SK-N-DZ (cell line): ENCODE measurements at places on chromosomes 12 and 14.

DNA sequence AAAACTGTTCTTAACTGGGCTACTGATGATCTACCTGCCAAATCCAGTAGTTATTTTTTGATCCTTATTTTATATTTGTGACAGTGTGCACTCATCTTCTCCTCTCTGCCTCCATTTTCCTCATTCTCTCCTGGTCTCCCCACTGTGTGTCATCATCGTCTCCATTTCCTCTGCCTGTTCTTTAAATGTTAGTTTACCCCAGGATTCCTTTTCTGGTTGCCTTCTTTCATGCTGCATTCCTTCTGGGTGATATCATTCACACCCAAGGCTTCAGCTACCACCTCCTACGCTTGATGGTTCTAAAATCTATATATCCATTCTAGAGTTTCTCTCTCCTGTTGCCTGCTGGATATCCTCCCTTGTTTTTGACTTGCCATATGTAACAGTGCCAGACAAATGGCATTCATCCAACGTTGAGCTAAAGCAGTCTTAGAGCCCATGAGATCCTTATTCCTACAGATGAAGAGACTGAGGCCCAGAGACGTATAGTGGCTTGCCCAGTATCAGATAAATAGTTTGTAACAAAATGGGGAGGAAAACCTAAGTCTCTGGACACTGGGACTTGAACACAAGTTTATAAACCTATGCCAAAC lies 109.5 kb downstream of the DIP2B start:
- DNase-seq, result no peak

DNA sequence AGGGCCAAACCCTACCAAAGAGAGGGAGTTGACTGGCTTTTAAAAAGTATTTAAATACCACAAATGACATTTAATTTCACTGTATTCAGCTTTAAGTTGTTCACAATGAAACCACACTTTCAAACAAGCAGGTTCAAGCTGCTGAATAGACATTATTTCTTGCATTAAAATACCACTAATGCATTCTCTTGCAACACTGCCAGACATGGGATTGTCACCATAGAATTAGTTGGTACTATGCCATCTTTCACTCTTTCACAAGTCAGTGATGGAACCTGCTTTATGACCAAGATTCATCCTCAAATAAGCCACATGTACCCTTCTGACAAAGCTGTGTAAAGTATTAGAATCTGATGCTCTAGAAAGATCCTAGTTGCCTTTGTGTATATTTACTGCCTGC lies 239.4 kb downstream of the PAWR start:
- no peak for DNase-seq

DNA sequence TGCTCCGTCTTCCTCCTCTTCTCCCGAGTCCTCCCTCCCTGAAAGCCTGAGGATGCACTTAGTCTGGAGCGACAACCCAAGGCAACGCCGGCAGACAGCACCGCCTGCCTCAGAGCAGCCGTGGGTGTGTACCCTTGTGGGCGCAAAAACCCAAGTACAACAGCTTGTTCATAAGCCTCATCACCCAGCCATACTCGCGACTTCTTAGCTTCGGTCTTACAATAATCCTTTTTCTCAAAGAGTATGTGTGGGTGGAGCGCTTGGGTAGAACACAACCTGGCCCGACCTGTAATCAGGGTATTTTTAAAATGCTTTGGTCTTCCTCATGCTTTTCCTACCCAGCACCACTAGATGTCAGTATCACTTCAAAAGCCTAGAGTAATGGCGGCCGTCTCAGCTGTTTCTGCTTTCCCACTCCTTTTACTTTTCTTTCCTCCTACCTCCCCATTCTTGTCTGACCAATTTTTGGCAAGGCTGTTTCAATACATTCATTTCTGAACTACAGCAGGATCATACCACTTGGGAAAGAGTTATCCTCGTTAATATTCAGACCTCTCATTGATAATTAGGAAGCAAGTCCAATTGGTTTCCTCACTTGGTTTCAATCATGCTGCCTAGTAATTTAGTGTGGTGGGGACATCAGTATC lies 198.9 kb downstream of the EPS8 start:
- peak; percentile 71 for DNase-seq

GRCh38 chr12:6041891-6042290 lies 82.6 kb downstream of the VWF start:
- DNase-seq, result no peak

DNA sequence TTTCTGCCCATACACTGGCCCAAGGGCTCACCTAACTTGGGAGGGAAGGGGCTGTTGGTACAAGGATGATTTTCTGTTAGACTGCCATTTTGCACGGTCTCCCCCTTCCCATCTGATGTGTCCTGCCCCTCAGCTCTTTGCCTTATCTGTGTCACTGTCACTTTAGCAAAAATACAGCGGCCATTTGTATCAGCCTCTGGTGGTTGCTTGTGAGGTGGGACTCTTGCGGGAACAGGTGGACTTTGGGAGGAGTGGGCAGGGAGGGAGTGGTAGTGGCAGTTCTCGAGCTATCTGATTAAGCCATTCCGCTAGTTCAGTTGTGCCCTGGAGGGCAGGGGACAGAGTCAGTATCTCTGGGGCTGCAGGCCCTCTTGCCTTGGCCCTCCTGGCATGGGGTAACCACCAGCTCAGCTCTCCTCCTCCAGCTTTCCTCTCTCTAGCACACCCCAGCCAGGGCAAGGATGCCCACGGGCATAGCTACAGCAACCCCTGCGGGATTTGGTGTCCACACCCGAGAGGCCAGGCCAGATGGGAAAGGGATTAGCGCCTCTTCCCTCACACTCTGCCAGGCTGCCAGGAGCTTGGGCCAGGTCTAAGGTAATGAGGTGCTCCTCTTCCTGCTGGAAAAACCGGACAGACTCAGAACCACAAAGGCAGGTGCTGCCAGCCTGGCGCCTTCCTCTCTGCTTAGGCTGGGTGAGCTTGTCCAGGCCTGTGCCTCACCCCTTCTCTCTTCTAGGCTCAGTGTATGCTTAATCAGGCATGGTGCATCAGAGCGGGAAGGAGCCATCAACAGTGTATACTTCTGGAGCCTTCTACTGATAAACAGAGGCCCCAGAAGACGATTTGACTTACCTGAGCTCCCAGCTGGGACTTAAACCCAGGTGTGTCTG lies 8.7 kb downstream of the SLC48A1 start:
- DNase-seq, result no peak

DNA sequence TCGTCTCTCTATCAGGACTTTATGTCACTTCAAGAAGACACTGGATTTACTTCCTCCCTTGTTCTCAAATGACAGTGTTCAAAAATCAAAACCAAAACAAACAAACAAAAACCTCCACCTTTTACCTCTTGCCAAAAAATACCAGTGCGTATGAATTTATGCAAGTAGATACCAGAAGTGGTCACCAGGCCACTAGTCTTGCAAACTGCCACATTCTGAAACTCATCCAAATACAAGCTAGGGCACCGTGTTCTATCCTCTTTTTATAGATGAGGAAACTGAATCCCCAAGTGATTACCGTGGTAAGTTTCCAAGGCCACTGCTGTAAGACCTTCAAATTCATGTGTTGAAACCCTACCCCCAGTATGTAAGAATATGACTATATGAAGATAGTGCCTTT lies 343.9 kb upstream of the KITLG start:
- no peak for DNase-seq

DNA sequence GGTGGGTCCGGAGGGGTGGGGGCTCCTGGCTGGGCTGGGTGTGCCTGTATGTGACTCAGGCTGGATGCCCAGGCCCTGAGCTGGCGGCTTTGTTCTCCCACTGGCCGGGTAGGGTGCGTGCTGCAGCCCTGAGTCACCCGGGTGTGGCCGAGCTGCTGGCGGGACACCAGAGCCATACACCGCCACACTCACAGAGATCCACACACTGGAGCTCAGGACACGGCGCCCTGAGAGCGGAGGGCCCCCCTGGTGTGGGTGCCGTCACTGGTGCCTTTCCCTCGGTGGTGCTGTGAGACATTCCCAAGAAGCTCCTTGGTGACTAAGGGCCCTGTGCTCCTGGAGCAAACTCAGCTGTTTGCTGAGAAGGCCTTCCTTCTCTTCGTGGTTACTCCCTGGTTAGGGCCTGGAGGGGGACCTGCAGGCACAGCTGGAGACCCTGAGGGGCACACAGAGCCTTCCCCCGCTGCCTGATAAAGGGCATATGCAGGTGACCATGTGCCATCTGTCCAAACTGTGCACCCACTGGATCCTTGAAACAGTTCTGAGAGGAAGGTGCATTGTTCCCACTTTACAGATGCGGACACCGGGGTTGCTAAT lies 44.3 kb downstream of the KRT80 start:
- DNase-seq, result no peak

- DNase-seq, result no peak
These were observed 278.5 kb downstream of the ADAMTS20 start for GRCh38 chr12:43273467-43273866.

GRCh38 chr14:69595336-69595735 lies 16.1 kb upstream of the SUSD6 start:
- DNase-seq, result no peak

DNA sequence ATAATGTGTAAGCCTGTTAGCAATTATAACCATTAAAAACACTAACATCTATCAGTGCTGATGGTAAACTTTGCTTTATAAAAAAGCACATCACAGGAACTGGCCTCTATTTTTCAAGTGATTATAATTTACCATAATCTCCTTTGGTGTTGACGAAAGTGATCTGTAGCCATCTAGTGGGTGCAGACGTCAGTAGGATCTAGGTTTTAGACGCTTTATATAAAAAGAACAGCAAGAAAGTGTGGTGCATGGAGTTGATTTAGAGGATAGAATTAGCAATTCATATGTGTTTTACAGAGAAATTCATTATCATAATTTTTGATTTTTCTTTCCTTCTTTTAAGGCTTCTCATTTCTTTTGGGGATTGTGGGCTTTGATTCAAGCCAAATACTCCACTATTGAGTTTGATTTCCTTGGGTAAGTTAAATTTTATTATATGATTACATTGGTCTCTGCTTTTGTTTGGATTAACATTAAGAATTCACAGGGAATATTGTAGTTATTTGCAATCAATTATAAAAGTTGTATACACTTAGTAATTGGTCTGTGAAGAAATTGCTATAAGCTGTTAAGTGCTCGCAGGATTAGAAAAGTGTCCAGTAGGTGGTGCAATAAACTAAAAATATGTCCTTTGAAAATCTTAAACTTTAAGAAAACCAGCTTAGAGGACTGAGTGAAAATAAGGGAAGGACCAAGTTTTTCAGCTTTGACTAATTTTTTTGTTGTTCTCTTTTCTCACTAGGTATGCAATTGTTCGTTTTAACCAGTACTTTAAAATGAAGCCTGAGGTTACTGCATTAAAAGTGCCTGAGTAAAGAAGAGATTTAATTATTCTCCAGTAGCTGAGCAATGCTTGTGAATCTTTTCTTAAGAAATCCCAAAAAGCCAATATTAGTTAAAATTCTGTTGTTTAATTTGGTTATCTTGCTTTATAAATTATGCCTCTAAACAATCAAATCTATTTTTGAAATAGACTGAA lies 59.5 kb downstream of the ETNK1 start:
- DNase-seq, result peak; percentile 44

- no peak for DNase-seq
These were observed 645.2 kb downstream of the VRK1 start for GRCh38 chr14:97442363-97442762.
